ENCODE measurements at places on chromosomes 2 and 18.

GRCh38 chr2:64135421-64135820, 8.8 kb downstream of the PELI1 start:
- peak; percentile 49 for ATAC-seq

DNA sequence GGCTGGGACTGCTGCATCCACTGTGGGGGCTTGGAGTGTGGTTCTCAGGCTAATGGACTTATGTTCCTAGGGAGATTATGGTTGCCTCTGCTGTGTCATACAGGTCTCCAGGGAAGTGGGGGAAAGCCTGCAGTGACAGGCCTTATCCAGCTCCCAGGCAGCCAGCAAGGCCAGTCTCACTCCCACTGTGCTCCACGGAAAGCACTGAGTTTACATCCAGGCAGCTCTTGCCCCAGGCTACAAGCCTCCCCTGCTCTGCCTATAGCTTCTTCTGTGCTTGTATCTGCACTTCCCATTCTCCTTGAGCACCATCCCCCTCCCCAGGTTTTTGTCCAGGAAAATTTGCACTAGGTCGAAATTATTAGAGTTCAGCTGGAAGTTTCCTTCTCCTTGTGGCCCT, 231.9 kb downstream of the ZRANB3 start:
- no peak for ATAC-seq

DNA sequence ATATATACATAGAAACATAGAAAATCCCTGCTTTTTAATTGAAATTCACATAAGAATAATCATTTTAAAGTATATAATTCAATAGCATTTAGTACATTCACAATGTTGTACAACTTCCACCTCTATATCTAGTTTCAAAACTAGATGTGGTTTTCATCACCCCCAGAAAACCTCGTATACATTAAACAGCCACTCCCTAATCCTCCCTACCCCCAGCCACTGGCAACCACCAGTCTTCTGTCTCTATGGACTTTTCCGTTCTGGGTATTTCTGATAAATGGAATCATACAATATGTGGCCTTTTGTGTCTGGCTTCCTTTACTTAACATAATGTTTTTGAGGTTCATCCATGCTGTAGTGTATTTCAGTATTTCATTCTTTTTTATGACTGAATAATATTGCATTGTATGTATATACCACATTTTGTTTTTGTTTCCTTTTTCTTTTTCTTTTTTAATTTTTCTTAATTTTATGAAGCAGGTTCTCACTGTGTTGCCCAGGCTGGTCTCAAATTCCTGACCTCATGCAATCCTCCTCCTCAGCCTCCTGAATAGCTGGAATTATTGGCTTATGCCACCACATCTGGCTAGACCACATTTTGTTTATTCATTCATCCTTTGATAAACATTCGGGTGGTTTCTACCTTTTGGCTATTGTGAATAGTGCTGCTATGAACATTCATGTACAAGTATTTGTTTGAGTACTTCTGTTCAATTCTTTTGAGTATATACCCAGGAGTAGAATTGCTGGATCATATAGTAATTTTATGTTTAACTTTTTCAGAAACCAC, 50.6 kb upstream of the RNF152 start:
- ATAC-seq, result no peak

DNA sequence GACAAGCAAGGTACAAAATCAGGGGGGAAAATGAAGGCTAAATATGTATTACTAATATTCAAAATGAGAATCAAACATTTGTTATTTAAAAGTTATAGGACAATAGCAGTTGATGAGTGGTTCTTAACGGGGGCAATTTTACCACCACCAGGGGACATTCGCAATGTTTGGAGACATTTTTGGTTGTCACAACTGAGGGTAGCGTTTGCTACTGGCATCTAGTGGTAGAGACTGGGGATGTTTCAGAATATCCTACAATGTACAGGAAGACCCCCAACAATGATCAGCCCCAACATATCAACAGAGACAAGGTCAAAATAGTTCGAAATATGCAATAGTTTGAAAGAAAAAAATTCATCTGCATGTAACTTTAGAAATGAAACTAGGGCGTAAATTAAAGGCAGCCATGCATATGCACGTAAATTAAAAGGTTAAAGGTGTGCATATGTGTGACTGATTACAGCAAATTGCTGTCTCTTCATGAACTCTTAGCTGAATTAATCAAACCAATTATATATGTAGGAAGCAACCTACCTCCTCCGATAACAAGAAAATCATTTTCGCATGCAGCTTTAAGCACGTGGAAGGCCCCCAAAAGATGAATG, 61.2 kb upstream of the CUL3 start:
- no peak for ATAC-seq

DNA sequence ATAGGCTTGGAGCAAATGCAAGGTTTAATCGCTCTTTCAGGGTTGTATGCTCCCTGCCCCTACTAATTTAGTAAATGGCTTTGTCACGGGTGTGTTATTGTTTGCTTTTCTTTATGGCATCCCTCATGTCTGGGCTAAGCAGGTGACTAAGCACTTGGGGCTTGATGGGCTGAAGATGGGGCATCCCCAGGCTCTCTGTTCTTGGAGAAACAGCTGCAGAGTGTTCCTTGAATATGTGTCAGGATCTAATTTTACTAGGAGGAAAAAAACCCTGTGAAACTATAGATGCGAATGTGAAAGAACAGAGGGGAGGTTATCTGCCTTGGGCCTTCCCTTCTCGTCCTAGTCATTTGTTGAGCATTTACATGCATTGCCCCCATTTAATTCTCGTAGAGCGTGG, 94.7 kb upstream of the TAF1B start:
- ATAC-seq, result peak; percentile 55

DNA sequence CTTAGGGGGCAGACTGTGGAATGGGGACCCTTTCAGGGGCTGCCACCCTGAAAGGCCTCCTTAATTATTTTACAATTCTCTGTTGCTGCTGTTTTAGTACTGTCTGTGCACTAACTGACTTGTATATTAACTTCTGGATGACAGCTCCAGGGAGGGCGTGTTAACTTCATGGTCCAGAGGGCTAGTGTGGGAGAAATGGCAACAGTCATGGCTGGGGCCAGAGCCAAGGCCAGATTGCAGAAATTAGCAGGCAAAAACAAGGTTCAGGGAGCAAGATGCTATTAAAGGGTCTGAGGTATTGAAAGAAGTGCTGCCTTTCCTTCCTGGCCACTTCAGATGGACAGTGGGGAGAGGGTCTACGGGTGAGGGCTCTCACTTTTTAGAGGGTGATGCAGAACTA, 9.1 kb downstream of the WIPF1 start:
- ATAC-seq, result no peak

DNA sequence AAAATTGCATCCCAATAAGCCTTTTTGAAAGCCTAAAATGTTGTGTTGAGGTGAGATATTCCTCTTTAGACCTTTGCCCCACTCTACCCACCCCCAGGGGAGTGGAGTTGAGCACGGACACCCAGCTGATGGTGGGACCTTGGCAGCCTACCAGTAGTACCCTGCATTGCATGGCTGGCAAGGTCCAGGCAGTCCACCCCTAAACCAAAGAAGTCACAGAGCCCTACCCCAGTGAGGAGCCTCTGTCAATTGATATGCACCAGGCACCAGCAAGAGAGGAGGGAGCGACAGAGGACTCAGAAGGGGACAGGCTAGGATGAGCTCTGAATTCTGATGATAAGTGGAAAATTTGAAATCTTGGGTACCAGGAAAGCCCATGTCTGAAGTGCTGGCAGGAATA, 38.6 kb downstream of the MARCO start:
- no peak for ATAC-seq

DNA sequence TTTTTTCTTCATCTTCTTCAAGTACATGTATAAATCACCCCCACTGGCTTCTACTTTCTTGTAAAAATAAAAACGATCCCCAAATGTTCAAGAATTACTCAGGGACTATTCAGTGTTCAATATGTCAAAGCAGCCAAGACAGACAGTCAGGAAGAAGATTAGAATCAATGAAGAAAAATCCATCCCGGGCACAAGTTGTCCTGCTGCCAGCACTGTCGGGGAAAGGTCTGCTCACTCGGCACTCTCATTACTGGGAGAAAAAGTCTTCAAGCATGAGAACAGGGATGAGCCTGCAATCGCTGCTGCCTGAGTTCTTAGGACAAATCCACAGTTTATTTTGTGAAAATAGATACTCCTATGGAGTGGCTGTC, 482.8 kb upstream of the KLHL29 start:
- ATAC-seq, result no peak

DNA sequence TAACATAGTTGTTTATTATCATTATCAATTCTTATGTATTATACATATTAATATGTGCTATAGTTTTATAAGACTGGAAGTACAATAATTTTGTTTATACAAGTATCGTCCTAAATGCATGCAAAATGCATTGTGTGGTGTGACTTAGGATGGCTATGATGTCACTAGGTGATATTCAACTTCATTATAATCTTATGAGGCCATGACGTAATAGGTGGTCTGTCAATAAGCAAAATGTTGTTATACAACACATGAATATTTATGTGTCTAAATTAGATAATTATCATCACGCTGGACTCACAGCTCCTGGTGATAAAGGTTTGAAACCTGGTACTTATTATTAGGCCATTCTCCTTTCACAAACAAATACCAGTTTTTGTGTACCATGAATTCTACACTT, 104.4 kb upstream of the NYAP2 start:
- no peak for ATAC-seq

DNA sequence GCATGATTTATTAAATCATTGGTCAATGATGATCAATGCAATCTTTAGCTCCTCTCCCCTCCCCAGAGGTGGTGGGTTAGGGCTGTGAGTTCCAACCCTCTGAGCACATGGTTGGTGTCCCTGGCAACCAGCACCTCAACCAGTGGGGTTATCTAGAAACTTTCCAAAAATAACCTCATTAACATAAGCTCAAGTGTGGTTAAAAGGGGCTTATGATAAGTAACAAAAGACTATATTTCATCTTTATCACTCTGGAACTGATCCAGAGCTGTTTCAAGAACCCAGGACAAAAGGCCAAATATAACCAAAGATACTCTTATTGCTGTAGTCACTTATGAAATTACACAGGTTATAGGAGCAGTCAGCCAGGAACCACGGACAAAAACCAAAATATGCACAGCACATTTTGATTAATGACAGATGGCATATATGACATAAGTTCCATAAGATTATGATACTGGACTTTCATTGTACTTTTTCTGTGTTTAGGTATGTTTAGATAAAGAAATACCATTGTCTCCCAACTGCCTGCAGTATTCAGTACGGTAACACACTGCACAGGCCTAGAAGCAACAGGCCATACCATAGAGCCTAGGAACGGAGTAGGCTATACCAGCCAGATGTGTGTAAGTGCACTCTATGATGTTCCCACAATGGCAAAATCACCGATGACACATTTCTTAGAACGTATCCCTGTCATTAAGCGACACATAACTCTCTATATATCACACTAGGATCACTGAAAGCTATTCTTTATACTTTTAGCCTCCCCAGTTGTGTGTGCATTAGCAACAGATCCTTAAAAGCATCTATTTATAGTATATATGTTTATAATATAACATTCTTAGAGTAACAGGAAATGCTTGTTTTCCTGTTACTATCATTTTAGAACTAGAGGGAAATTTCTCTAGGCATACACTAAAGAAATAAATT, 31.9 kb downstream of the KIDINS220 start:
- no peak for ATAC-seq

- no peak for ATAC-seq
Observed at GRCh38 chr2:79717364-79718007, 204.6 kb downstream of the CTNNA2 start.

GRCh38 chr2:239389414-239390329, 11.1 kb downstream of the HDAC4 start:
- ATAC-seq, result no peak

- no peak for ATAC-seq
Observed at GRCh38 chr2:17610521-17610920, 70.0 kb downstream of the VSNL1 start.

Measured in activated T-helper 17 cell treated with anti-CD3 and anti-CD28 coated beads, Interleukin-2, amount 50 U/mL, for 72 hours (primary cell).